Stimulated activated naive CD4-positive, alpha-beta T cell treated with Interleukin-2 at 50 U/mL for 16 hours (primary cell): ENCODE measurements at places on chromosomes 5 and 9.

- no peak for DNase-seq
These were observed 132.9 kb downstream of the SGCD start for GRCh38 chr5:156459812-156460385.

DNA sequence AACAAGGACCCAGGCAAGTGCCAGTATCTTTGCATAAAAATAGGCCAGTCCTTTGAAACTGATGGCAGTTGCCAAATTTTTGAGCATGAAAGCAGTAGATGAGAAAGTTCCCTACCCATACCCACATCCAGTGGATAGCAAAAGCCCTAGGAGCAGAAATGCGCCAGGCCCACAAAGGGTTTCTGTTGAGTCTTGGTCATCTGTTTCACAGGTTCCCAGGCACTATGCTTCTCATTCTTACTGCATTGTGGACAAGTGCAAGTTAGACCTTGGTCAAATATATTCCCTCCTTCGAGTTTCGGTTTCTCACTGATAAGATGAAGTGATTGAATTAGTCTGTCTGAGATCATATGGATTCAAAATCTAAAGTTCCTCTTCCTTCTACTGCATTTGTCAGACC, 152.3 kb downstream of the NR3C1 start:
- DNase-seq, result no peak

DNA sequence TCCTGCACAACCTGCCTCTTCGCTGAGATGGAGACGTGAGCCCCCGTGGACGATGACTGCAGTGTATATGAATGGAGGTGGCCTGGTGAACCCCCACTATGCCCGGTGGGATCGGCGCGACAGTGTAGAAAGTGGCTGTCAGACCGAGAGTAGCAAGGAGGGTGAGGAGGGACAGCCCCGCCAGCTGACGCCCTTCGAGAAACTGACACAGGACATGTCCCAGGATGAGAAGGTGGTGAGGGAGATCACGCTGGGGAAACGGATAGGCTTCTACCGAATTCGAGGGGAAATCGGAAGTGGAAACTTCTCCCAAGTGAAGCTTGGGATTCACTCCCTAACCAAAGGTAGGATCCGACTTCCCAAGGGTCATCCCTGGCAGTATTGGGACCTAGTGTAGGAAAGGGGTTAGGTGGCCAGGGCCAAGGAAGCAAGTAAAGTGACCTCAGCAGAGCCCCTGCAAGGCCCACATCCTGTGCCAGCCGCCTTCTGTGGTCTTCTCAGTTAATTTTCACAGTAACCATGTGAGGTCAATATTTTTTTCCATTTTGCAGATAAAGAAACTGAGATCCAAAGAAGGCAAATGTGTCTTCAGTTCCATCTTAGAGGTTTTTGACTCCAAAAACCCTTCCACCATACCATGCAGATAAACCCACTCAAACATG, 53.8 kb downstream of the NIM1K start:
- no peak for DNase-seq

DNA sequence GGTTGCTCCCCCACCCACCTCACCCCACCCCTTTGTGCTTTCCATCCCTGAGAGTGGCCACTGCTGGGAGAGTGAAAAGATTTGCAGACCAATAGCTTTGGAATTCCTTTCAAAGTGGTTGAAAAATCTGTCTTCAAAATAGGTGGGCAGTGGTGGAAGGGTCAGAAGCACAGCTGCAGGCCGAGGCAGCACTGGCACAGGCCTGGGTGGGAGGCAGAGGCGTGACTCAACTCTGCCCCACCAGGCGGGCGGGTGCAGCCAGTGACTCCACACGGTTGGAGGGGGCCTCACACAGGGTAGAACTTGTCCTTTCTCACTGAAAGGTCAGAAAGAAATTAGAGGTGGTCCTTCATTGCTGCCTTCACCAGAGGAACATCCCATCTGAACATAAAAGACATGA, 214.9 kb upstream of the TBCA start:
- DNase-seq, result no peak
